ENCODE measurements at places on chromosomes 12 and 14. TPM values are rescaled to one million over a fixed set of nuclear protein-coding genes. Genes with fewer than 3 reads are reported as not detected.

The RNASE1 gene
- not detected for total RNA-seq

The CELA1 gene
- total RNA-seq, result not detected

The TMEM132C gene
- not detected for total RNA-seq

The LRP1-AS gene
- total RNA-seq, result not detected

The CFAP251 gene
- 1.8 TPM for total RNA-seq

DNA sequence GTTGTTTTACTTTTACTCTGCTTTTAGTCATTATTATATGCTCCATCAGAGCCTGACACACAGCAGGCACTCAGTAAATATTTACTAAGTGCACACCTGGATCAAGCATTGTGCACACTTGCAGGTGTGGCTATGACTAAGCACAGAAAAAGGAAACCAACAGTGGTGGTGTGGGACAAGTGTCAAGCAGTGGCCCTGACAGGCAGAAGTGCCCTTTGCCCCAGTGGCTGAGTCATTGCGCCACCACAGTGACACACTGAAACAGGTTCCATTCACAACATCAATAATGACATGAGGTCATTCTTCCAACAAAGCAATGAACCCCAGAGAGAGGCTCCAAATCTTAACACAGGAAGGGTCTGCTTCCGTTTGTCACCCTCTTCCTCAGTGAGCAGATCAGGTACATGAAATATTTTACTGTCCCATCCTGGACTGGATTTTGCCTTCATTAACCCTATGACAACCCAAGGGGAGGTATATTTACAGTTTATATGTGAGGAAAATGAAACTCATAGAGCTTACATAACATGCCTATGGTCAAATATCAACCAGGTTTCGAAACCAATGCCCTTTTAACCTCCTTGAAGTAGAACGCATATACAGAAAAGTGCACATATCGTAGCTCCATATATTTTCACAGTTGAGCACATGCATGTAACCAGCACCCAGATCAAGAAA is 82.6 kb upstream of the GTF2A1 start:
- DNase-seq, result peak; percentile 59

GRCh38 chr12:50387487-50387886 is 8.9 kb downstream of the FAM186A start:
- no peak for DNase-seq

DNA sequence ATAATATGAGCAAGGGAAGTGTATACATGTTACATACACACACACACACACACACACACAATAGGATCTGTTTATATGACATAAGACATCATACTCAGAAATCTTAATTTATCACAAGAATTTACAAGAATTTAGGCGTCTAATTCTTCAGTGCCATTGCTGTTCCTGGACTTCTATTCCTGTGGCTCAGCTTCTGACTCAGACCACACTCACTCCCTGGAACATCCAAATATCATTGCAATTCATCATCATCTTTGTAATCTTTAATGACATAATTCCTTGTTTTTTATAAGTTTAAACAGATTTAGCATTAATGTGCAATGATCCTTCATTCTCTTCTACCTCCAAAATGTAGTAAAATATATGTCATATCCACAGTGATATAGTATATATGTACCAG is 544.2 kb downstream of the FOXG1 start:
- DNase-seq, result no peak

DNA sequence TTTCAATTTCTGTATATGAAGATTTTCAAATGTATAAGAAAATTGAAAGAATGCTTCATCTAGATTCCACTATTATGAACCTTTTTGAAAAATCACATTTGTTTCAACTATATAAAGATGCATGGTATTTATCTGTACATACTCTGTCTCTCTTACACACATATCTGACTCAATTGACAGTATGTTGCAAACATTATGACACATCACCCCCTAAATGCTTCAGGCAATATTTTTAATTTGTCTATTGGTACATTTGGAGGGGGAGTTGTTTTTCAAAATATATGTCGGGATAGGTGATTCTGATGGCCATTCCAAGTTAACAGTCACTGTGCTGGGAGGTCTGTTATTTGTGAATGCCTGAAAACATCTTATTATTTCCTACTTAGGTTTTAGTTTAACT is 14.4 kb downstream of the PCNX1 start:
- DNase-seq, result no peak

DNA sequence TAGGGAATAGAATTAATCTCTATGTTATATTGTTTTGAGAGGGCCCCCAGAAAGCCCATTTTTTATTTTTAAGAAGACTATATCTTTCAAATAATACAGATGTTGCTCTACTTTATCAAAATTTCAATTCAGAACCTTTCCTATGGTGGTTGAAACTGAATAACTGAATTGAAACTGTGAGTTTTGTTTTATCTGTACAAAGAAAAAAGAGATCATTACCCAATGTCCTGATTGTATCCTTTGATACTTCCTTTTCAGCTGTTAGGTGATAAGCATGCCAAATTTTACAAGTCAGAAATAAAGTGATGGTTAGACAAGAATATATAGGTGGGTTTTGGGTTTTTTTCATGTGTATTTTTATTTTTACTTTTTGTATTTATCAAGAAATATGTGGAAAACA is 1293.1 kb upstream of the USP15 start:
- DNase-seq, result no peak

GRCh38 chr12:2118061-2118460 is 65.3 kb downstream of the CACNA1C start:
- DNase-seq, result no peak

DNA sequence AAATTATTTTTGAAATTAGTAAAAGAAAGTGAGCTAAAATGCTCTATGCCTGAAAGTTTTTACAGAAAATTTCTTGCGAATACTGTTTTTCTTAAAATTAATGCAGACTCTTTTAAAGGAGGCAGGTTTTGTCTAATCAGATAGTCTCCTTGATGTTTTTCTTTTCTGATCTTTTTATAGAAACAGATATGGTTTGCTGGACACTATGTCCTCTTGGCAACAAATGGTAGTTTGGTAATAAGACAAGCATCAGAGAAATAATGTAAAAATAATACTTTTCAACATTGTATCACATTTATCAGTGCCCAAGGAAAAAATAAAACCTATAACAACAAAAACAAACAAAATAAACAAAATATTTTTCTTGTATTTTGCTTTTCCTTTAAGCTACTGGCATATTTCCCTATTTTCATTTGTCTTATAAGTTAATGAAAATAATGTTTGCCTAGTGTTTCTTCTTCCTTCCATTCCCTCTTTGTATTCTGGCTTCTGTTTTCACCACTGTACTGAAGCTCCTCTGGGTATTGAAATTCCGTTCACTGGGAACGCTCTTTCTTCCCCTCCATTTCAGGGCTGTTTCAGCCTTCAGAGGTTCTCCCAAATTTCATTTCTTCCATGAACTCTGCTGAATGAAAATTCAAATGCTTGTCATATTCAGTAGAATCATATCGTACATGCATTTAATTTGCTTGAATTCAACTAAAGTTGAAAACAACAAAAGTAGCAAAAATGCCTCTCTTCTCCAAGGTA is 115.3 kb downstream of the TRMT5 start:
- DNase-seq, result no peak

DNA sequence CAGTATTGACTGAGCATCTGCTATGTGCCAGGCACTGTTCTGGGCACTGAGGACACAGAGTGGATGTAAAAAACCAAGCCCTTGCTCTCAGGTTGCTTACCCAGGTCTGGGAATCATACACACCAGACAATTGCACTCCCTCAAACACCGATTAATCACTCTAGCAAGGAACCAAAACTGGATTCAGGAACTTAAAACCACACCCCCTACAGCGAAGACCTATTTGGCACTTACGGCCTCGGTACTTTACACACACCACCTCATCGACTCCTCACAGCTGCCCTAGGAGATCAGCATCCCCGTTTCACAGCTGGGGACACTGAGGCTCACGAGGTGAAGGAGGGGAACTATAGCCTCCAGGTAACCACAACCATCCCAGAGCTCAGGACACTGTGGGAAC is 1.6 kb downstream of the GLTP start:
- DNase-seq, result no peak

- DNase-seq, result no peak
These were observed 1.9 kb downstream of the TMEM119 start for GRCh38 chr12:108595711-108596647.

- no peak for DNase-seq
These were observed 51.5 kb upstream of the GPATCH2L start for GRCh38 chr14:76100236-76100635.

DNA sequence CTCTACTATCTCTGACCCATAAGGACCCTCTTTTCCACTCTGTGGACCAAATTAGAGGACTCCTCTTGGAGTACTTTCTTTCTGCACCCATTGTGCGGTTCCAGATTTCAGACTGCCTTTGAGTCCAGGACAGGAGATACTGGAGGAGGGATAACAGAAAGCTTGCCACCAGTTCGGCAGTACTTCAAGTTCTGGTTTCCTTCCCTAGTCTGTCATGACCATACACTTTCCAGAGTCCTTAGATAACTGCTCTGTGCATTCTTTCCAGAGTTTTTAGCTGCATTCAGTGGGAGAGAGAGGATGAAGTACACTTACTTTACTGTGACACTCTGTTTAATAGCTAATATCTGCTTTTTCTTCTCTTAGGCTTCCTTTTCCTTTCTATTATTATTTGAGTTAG is 54.8 kb upstream of the OSBPL8 start:
- no peak for DNase-seq

DNA sequence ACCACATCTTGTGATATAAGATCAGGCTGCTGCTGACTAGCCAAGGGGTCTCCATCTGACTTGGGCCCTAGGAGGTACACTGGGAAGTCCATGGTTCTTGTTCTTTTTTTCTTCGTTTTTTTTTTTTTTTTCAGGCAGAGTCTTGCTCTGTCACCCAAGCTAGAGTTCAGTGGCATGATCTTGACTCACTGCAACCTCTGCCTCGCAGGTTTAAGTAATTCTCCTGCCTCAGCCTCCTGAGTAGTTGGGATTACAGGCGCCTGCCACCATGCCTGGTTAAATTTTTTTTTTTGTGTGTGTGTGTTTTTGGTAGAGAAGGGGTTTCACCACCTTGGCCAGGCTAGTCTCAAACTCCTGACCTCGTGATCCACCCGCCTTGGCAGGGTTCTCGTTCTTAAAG is 178.2 kb downstream of the RMST start:
- no peak for DNase-seq

- DNase-seq, result no peak
These were observed 28.6 kb downstream of the USP44 start for GRCh38 chr12:95522692-95523091.

GRCh38 chr14:90760591-90761316 is 55.5 kb downstream of the TTC7B start:
- no peak for DNase-seq

DNA sequence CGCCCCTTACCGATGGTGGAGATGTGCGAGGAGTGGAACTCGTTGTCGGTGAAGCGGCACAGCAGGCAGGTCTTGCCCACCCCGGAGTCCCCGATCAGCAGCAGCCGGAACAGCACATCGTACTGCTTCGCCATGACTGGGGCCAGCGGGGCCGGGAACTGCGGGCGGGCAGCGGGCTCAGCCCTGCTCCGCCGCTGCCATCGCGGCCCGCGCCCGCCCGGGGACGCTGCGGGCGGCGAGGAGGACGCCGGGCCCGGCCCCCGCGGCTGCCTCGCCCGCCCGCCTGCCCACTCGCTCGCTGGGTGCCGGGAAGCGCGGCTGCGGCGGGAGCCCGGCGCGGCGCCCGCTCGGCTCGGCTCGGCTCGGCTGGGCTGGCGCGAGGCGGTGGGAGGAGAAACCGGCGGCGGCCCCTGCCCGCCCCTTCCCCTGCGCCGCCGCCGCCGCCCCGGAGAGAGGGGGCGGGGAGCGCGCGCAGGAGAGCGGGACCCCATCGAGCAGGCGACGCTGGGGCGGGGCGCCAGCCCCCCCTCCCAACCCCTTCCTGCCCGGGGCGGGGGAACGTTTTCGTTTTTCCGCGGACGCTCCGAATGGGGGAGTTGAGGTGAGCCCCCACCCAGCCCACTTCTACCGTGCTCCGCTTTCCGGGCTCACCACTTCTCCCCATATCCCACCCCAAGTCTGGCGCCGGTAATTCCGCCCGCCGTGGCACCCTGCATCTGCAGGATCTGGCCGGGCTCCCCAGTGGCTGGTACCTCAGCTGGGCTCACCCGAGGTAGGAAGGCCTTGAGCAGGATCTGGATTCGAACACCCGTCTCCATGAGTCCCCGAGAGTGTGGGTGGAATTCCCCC is at the start of gene RAB15:
Gene RAB15 (minus strand): TSS at position 394 of the 849 bp plus-strand sequence. CDS start 260 bp downstream, at position 134.
- peak; percentile 61 for DNase-seq

DNA sequence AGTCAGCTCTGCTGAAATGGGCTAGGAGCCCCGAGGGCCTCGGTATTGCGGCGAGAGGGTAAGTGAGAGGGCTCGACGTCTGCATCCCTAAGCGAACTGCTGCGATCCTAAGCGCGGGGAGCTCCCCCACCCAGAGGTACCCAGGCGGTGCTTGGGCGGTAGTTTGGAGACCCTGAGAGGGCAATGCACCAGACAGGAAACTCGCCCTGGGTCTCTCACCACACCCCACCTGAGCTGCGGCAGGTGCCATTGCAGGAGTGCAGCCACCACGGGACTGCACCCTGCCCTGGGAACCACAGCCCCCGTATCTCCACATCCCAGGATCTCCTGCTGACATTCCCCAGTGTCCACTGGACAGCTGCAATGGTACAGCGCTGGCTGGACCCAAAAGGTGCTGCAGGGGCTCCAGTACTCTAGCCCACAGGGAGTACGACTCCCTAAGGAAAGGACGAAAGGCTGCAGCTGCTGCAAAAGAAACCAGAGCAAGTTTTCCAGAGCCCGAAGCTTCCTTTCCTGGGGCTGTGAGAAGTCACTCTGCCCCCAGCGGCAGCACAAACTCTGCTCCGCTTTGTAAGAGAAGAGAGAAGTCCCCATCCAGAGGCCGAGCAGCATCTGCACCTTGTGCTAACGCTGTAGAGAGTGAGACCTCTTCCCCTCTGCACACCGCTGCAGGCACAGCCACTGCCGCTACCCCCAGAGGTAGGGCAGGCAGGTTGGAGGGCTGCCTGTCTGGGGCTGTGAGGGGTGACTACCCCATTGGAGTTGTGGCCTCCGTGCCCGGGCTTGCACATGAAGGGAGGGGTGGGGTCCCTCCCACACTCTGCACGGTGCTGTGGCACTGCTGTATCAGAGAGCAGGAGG is 31.1 kb upstream of the MON2 start:
- peak; percentile 38 for DNase-seq

DNA sequence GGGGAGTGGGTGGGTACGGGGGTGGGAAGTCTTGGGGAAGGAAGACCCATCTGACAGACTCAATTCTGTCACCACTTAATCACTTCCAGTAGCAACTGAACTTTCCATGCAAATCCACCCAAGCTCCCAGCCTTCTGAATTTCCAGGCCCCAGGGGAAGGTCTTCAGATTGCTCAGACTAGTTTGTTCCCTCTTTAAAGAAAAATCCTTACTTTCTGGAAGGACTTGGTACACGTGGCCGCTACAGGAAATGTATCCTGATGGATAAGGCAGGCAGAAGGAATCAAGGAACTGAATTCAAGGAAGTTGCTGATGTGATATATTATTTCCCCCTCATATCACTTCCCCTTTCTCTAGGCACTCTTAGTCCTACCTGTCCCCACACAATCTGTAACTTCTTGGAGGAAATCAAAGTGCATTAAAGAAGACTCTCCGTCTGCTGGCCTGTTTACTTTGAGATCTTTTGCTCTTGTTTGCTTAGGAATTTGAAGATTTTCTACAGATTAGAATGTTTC is 6.4 kb downstream of the NFKBIA start:
- no peak for DNase-seq

- no peak for DNase-seq
These were observed 254.7 kb upstream of the TBX3 start for GRCh38 chr12:114938487-114939210.

Data from activated naive CD8-positive, alpha-beta T cell treated with anti-CD3 and anti-CD28 coated beads for 36 hours (primary cell).